ENCODE measurements at places on chromosomes 5 and 9. TPM values are rescaled to one million over a fixed set of nuclear protein-coding genes. Genes with fewer than 3 reads are reported as not detected.

DNA sequence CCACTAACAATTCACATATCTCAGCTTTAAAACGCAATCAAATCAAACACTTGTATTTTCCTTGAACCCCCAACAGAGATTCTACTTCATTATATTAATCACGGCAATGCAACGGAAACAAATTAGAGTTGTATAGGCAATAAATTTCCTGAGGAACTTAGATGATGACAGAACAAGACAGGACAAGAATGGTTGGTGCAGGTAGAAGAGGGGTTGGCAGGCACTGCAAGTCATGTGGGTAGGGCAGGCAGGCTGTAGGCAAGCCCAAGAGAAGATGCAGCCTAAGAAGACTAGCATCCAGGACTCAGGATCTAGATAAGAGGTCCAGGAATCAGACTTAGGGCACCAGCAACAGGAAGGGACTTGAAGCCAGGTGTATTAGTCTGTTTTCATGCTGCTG lies 16.6 kb upstream of the FEM1C start:
- no peaks in the 10 kb centered on the region for H3K36me3 ChIP-seq
- H3K4me3 ChIP-seq: no peak overlapping the region
- no peak for DNase-seq
- H3K4me1 ChIP-seq: peaks cover 12% of the 10 kb centered on the region

- H3K27me3 ChIP-seq: no peaks in the 10 kb centered on the region
- no peak overlapping the region for H3K27ac ChIP-seq
- H3K4me1 ChIP-seq: no peaks in the 10 kb centered on the region
These were observed 588.5 kb downstream of the MTRR start for GRCh38 chr5:8457187-8458037.

DNA sequence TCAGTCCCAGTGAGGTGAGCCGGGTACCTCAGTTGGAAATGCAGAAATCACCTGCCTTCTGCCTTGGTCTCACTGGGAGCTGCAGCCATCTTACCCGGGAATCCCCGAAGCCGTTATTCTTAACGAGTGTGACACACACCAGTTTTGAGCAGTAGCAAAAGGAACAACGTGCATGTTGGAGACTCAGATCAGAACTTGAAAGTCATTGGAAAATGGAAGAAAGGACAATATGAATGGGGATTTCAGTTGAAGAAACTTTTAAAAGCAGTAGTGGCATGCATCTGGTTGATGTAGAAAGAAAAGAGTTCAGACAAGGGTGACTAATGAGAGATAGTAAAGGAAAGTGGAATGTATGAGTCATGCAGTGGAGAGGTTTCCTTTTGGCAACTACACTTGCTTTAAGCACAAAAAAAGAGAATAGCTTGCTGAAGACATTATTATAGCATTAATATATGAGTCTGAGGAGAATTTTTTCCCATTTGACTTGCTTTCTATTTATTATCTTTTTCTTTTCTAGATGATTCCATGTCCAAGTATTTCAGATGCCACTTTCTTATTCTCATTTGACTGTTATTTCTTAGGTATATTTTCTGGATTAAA lies 44.4 kb upstream of the ANKDD1B start:
- peak overlapping the region; percentile 14 for H3K4me3 ChIP-seq
- peaks cover 34% of the 10 kb centered on the region for H3K36me3 ChIP-seq
- H3K4me1 ChIP-seq: peaks cover 39% of the 10 kb centered on the region
- no peak for DNase-seq
- H3K27ac ChIP-seq: peak overlapping the region; percentile 93
- H3K27me3 ChIP-seq: no peaks in the 10 kb centered on the region

DNA sequence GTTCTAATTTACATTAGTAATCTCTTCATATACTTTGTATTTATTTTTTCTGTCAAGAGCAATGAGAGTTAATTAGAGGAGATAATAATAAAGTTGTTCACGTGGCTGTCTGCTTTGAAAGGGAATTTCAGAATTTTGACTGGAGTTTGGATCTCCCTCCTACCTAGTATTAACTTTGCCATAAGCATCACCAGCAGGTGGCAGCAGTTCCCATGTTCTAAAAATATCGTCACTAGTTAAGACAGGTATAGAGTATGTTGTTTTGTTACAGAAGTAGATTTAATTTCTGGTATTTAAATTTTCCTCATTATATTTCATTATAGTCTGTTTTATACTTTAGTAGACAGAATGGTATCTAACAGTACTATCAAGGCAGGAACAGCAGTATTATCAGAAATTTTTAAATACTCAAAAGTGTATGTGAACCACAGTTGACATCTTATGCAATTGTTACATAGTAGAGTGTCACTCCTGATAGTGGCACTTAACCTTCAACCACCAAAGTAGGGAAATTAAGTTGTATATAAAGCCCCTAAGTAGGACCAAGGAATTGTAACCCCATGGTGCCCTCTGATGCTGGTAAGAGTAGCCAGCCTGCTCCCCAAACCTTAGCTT lies 20.4 kb downstream of the GNPDA1 start:
- peaks cover 37% of the 10 kb centered on the region for H3K36me3 ChIP-seq
- no peak for DNase-seq
- H3K27me3 ChIP-seq: no peaks in the 10 kb centered on the region
- H3K27ac ChIP-seq: no peak overlapping the region
- H3K4me1 ChIP-seq: no peaks in the 10 kb centered on the region

- peaks cover 13% of the 10 kb centered on the region for H3K4me1 ChIP-seq
- no peak for DNase-seq
- no peaks in the 10 kb centered on the region for H3K27me3 ChIP-seq
These were observed 5.8 kb upstream of the ACTBL2 start for GRCh38 chr5:57488215-57488955.

DNA sequence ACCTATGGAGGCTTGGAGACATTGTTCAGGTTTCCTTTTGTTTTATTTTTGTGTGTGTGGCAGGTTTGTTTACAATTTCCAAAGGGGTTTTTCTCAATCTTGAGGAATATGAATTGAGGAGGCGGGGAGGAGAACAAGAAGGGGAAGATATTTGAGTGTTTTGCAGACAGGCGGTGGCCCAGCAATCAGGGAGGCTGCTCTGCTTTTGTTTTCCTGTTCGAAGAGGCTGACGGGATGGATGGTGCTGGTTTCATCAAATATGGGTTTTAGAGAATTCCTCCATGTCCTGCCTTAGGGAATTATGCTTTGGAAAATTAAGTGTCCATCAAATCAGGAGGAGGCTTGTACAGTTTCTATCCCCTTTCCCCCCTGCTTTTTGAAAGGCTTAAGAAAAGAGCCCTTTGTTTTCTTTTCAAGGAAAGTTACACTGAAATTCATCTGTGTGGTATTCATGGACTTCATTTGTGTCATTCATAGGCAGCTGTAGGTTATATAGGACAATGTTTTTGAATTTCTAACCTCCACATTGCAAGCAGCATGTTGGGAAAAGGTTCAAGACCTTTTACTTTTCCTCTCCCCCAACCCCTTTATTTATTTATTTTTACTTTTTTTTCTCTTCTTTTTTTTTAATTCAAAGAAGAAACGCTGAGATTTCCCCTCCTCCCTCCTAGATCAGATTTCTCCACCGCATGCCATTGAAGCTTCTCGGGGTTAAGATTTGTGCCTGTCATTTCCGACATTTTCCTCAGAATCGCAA lies 107.4 kb downstream of the ZNF462 start:
- peaks cover 55% of the 10 kb centered on the region for H3K4me1 ChIP-seq
- peaks cover 40% of the 10 kb centered on the region for H3K36me3 ChIP-seq
- no peak for DNase-seq
- peak overlapping the region; percentile 92 for H3K27ac ChIP-seq
- H3K4me3 ChIP-seq: peak overlapping the region; percentile 57

Gene PCDHB3
- 8.8 TPM for total RNA-seq

Gene PSD2
- 0.57 TPM for total RNA-seq

Gene GABRA6
- total RNA-seq: not detected

Gene WNT8A
- total RNA-seq: not detected

Gene GAS1
- 304 TPM for total RNA-seq

Gene PCDHGA5
- total RNA-seq: 0.16 TPM
